ENCODE measurements at places on chromosomes 6 and 20.

GRCh38 chr6:110476046-110476849 lies at the start of gene SLC22A16:
Gene SLC22A16, minus strand, starts transcription at chr6:110476613. Its CDS starts 39 bp downstream, at chr6:110476574.
- peak; percentile 10 for DNase-seq

GRCh38 chr20:10649080-10649796 lies 24.6 kb downstream of the JAG1 start:
- DNase-seq = no peak

GRCh38 chr20:25867776-25868649 lies 171.4 kb upstream of the ZNF337 start:
- DNase-seq = peak; percentile 66

- DNase-seq = no peak
These were observed 6.9 kb upstream of the RPS6KA2 start for GRCh38 chr6:166633732-166634535.

Data from T-helper 1 cell (primary cell).